ENCODE measurements at places on chromosomes 5 and 9.

DNA sequence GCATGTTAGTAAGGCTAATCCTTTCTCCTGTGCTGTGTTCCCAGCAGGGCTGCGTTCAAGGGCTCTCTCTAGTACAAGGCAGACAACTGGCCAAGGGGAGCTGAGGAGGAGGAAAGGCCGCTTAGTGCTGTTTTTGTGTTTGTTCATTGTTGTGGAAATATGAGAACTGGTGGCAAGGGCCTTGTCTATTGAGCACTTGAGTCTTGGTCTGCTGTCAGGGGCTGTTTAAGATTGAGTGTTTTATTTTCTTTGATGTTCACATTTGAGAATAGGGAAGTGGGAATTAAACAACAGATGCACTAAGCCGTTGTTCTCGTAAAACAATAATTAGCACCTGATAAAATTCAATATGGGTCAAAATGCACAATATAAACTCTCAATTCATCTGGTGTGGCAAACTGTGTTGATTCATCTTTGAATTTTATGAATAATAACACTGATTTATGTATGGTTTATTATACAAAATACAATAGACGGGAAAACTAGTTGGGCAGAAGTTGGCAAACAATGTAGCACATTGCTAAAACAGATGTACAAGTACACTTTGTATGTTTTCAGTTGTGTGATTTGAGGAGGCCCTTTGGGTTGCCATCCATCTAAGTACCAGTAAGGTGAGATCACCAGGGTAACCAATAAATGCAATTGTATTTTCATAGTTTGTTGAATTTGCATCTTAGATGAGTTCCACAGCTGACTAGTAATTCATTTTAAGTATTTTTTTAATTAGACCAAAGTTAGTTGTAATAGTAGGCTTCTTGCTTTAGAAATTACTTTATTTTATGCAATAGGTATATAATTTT lies 97.6 kb upstream of the GRHPR start:
- peak; percentile 26 for DNase-seq

DNA sequence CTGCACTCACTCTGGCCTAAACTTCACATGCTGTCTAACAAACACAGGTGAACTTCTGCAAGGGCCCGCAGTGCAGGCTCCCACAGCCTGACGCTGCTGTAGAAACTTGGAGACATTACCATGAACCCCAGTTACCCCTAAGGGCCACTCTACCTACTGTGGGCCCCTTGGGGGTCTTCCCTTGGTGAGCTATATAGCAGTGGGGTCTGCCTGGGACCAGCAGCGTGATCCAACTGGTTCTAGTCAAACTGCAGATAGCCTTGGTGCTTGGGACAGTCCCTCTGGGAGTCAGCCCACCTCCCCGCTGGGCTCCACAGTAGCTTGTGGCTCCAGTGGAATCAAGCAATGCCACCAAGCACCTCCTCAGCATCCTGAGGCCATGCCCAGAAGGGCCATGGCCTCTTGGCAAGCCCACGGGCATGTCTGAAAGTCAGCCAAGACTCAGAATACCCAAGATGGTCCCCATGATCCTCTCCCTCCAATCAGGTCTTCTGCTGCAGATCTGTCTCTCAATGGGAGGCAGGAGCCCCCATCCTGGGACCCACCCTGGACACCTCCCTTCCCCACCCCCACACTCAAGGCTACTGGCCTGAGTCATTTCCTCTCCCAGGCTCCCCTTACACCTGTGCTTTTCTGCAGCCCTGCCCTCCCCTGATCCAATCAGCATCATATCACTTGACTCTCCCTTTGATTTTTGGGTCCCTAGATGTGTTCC lies 230.0 kb upstream of the IRX1 start:
- no peak for DNase-seq

GRCh38 chr9:84325347-84325973 lies 15.1 kb downstream of the SLC28A3 start:
- DNase-seq, result no peak

GRCh38 chr9:136645352-136645902 lies 17.3 kb upstream of the EGFL7 start:
- no peak for DNase-seq
